Nephron progenitor cell (in vitro differentiated cells): ENCODE measurements at places on chromosomes 1 and 21.
A peak's percentile ranks its signal among the peaks of the same experiment; 100 is the strongest.

DNA sequence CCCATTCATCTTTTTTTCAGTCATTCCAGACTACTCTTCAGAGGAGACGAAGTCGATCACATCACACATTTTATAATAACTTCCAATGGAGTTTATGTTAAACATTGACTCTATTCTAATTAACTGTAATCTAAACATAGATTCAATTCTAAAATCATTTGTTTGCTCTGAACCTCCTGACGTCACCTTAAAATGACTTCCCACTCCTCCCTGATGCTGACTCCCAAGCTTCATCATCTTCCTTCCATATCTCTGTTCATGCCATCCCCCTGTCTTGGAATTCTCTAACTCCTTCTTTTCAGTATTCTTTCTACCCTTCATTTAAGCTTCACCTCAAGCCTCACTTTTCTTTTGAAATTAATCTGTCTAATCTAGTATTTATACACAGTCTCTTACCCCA, 45.1 kb upstream of the PLPPR5 start:
- no peaks in the 10 kb centered on the region for H3K36me3 ChIP-seq
- DNase-seq = no peak
- H3K27me3 ChIP-seq = peaks cover 7% of the 10 kb centered on the region
- H3K4me1 ChIP-seq = no peaks in the 10 kb centered on the region
- H3K27ac ChIP-seq = no peak overlapping the region
- no peak overlapping the region for H3K4me3 ChIP-seq

GRCh38 chr1:201264072-201264471, 19.2 kb upstream of the PKP1 start:
- no peaks in the 10 kb centered on the region for H3K36me3 ChIP-seq
- peaks cover 59% of the 10 kb centered on the region for H3K27me3 ChIP-seq
- no peak overlapping the region for H3K27ac ChIP-seq
- H3K4me3 ChIP-seq = no peak overlapping the region

- H3K36me3 ChIP-seq = no peaks in the 10 kb centered on the region
- peaks cover 63% of the 10 kb centered on the region for H3K27me3 ChIP-seq
- peak; percentile 64 for DNase-seq
- peaks cover 40% of the 10 kb centered on the region for H3K4me1 ChIP-seq
Observed at GRCh38 chr1:40316595-40317393, at the start of gene COL9A2. TSS of gene COL9A2 (minus strand) at chr1:40317286. CDS start at chr1:40317197, 89 bp downstream.

DNA sequence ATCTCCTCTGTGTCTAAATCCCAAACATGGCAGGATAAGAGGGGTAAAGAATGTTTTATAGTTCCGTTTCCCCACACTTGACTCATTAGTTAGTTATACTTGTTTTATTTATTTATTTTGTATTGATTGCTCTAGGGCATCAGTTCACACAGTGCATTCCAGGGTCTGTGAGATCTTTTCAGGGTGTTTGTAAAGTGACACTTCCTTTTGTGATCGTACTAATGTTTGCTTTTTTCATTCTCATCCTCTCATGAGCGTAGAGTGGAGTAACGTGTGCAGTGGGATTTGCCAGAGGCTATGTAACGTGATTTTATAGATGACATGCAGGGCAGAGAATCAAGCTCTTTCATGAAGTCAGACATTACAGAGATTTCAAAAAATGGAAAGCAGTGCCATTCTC, 103.2 kb downstream of the SCCPDH start:
- DNase-seq = no peak
- peaks cover 9% of the 10 kb centered on the region for H3K27me3 ChIP-seq
- H3K4me3 ChIP-seq = no peak overlapping the region
- no peaks in the 10 kb centered on the region for H3K4me1 ChIP-seq

DNA sequence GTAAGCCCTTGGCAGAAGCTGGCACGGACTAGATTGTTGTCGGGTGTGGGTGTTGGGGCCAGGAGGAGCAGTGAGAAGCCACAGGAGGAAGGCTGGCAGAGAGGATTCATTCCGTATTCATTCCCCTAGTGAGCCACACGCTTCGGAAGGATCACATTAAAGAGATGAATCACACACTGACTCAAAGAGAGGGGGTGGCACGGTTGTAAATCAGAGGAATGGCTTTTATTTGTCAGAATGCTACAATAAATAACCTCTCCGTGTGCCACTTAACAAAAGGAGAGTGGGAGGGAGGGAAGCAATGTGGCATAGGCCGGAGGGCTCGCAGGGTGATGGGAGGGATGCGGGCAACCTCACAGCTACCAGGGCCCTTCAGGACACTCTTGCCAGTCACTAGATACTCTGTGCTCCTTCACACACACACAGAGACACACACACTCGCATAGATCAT, 135.5 kb downstream of the HIVEP3 start:
- no peak overlapping the region for H3K4me3 ChIP-seq
- H3K36me3 ChIP-seq = no peaks in the 10 kb centered on the region
- peak overlapping the region; percentile 64 for H3K27ac ChIP-seq

GRCh38 chr1:40058097-40058452, 17.5 kb downstream of the CAP1 start:
- H3K4me1 ChIP-seq = no peaks in the 10 kb centered on the region
- no peak overlapping the region for H3K27ac ChIP-seq
- H3K36me3 ChIP-seq = peaks cover 25% of the 10 kb centered on the region
- no peak overlapping the region for H3K4me3 ChIP-seq
